ENCODE measurements at places on chromosomes 7 and 10. TPM values are rescaled to one million over a fixed set of nuclear protein-coding genes. Genes with fewer than 3 reads are reported as not detected.

CD36 gene
- not detected for total RNA-seq

CCZ1 gene
- total RNA-seq, result 77.4 TPM

PVRIG gene
- not detected for total RNA-seq

IRF5 gene
- total RNA-seq, result not detected

NUDCD3 gene
- 61.1 TPM for total RNA-seq

RET gene
- 0.29 TPM for total RNA-seq

GRM3 gene
- not detected for total RNA-seq

SRI gene
- 85.9 TPM for total RNA-seq

NOM1 gene
- total RNA-seq, result 9.4 TPM

LRRC17 gene
- total RNA-seq, result 108 TPM

AGBL3 gene
- total RNA-seq, result 2.1 TPM

ACBD7 gene
- 3.7 TPM for total RNA-seq

UBTD1 gene
- total RNA-seq, result 25.9 TPM
